ENCODE measurements at places on chromosomes 1 and 21.

DNA sequence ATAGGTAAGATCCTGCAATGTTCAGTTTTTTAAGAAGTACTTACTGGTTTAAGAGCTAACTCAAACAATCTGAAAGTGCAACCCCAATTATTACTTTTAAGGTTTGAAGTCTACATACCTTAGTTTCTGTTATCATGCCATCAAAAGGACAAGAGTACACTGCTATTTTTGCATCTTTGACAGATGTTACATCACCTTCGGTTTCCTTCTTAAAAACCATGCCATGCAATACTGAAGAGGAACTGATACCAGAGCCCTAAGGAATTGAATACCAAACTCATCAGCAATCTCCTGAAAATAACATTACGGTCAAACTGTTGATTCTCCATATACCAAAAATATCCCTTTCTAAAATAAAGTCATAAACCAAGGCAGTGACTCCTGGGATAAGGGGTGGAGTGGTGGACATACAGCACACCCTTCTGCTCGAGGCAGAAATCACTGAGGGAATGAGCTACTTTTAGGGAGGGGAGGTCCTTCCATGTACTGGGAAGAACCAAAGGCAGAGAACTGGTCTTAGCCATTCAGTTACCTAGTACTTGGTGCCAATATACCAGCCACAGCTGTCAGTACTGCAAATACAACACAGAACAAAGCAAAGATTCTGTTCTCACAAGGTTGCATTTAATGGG lies 8.5 kb downstream of the CCT8 start:
- DNase-seq = no peak

- no peak for DNase-seq
Measured at GRCh38 chr1:93666613-93667384, 14.8 kb downstream of the BCAR3 start.

GRCh38 chr1:19079541-19080472 lies 123.3 kb upstream of the IFFO2 start:
- no peak for DNase-seq

DNA sequence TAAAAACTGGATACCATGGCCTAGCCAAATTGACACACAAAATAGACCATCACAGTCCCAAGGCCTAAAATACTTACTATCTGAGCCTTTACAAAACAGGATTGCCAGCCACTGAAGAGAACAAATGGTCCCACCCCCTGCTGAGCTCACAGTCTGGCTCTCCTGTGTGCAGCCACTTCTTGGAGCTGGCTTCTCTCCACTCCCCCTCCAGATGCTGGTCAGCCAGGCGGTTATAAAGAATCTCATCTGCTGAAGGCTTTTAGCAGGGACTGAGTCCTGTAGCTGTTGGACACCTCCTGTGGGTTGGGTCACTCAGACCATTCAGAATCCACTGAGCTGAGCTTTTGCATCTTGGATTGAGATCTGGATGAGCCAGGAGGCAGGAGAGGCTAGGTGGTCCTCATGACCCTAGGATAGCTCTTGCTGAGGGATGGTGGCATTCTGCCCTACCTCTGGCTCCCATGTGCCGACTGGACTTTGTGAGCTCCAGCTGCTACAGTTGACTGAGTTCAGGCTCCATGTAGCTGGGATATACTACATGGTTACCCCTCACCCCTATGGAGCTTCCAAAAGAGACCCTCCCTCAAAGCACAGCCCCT lies 16.1 kb downstream of the OXCT2 start:
- DNase-seq = no peak

- no peak for DNase-seq
Measured at GRCh38 chr1:172883844-172884243, 166.9 kb downstream of the TNFSF18 start.

DNA sequence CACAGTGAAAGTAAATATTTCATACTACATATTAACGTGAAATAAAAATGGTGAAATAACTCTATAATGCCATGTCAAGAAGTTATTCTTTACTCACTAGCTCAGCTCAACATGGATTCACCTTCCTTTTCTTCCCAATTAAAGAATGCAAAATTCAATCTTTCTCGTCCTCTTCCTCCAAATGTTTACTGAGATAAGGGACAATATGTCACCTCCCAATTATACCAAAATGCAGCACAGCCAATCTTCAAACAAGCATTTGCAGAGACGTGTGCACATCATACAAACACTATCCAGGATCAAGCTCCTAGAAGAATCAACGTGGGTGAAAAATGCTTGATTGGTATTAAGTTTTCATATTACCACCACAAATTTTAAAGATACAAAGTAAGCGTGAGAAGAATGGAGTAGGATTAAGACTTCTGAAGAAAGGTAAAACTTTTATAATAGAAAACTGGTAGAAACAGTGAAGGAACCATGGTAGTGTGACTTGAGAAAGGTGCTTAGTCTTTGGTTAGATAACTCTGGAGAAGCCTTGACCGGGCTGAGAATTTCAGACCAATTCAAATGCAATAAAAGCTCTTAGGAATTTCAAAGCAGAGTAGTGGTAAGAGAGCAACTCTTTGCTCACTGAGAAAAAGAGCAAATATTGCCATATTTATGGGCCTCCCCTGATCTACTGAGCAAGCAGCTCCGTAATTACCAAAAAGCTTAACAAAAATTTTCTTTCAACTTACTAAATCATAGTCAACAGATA lies 7.2 kb downstream of the PTP4A2 start:
- no peak for DNase-seq
